ENCODE measurements at places on chromosomes 1 and 21.

DNA sequence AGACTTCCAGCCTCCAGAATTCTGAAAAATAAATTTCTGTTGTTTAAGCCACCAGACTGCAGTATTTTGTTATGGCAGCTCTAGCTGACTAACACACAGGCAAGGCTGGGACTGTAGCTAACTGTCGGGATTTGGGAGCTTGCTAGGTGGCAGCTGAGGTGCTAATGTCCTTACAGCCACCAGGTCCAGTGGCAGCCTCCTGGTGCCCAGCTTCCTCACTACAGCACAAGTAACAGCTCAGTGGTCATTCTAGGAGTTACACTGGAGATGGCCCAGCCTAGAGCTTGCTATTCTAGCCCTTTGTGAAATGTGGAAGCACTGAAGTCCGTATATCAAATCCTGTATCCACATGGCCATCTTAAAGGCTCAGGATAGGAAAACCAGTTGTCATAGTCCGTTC, 4.3 kb upstream of the C1orf115 start:
- no peaks in the 10 kb centered on the region for H3K36me3 ChIP-seq
- DNase-seq = no peak
- no peak overlapping the region for H3K27ac ChIP-seq
- no peak overlapping the region for H3K4me3 ChIP-seq

GRCh38 chr1:68585351-68585750, 88.5 kb upstream of the DEPDC1 start:
- H3K4me1 ChIP-seq = no peaks in the 10 kb centered on the region
- H3K36me3 ChIP-seq = no peaks in the 10 kb centered on the region
- H3K27me3 ChIP-seq = no peaks in the 10 kb centered on the region
- no peak overlapping the region for H3K27ac ChIP-seq
- no peak overlapping the region for H3K4me3 ChIP-seq
- no peak for DNase-seq

GRCh38 chr1:26994787-26995517, 1.5 kb downstream of the TRNP1 start:
- no peaks in the 10 kb centered on the region for H3K36me3 ChIP-seq
- no peak overlapping the region for H3K27ac ChIP-seq
- peaks cover 45% of the 10 kb centered on the region for H3K27me3 ChIP-seq

DNA sequence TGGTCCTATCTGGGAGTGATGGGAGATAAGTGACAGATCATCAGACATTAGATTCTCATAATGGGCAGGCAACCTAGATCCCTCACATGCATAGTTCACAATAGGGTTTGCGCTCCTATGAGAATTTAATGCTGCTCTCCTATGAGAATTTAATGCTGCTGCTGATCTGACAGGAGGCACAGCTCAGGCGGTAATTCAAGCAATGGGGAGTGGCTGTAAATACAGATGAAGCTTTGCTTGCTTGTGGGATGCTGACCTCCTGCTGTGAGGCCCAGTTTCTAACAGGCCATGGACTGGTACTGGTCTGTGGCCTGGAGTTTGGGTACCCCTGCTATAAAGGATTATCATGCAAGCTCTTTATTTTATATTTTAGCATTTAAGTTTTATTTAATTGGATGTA, 72.0 kb downstream of the ZMYM4 start:
- peaks cover 12% of the 10 kb centered on the region for H3K4me1 ChIP-seq
- DNase-seq = no peak
- H3K27me3 ChIP-seq = no peaks in the 10 kb centered on the region
- no peak overlapping the region for H3K4me3 ChIP-seq
- H3K27ac ChIP-seq = no peak overlapping the region

GRCh38 chr1:70331962-70332361, 22.6 kb downstream of the ANKRD13C start:
- no peak for DNase-seq
- H3K4me3 ChIP-seq = no peak overlapping the region
- no peaks in the 10 kb centered on the region for H3K27me3 ChIP-seq
- peaks cover 25% of the 10 kb centered on the region for H3K4me1 ChIP-seq
- H3K36me3 ChIP-seq = peaks cover 12% of the 10 kb centered on the region
